ENCODE measurements at places on chromosomes 4 and X.
A peak's percentile ranks its signal among the peaks of the same experiment; 100 is the strongest.

DNA sequence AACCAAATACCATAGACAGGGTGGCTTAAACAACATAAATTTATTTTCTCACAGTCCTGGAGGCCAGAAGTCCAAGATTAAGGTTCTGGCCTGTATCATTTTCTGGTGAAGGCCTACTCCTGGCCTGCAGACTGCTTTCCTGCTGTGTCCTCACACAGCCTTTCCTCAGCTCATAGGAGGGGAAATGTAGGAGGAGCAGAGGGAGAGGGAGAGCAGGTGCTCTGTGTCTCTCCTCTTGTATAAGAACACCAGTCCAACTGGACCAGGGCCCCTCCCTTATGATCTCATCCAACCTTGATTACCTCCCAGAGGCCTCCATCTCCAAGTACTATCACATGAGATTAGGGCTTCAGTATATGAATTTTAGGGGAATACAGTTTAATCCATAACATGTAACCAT, 34.3 kb downstream of the RAPGEF2 start:
- H3K36me3 ChIP-seq, result no peaks in the 10 kb centered on the region
- H3K4me1 ChIP-seq, result no peaks in the 10 kb centered on the region
- no peak overlapping the region for H3K4me3 ChIP-seq
- H3K27me3 ChIP-seq, result no peaks in the 10 kb centered on the region
- H3K27ac ChIP-seq, result no peak overlapping the region
- no peak for DNase-seq

- no peaks in the 10 kb centered on the region for H3K36me3 ChIP-seq
- peak overlapping the region; percentile 80 for H3K4me3 ChIP-seq
- H3K27ac ChIP-seq, result peak overlapping the region; percentile 95
- peaks cover 45% of the 10 kb centered on the region for H3K4me1 ChIP-seq
These were observed 71.0 kb downstream of the AFF1 start for GRCh38 chr4:87005690-87006425.

GRCh38 chr4:184475096-184475461, 729 bp upstream of the IRF2 start:
- no peaks in the 10 kb centered on the region for H3K36me3 ChIP-seq
- DNase-seq, result peak; percentile 81
- peak overlapping the region; percentile 100 for H3K27ac ChIP-seq

DNA sequence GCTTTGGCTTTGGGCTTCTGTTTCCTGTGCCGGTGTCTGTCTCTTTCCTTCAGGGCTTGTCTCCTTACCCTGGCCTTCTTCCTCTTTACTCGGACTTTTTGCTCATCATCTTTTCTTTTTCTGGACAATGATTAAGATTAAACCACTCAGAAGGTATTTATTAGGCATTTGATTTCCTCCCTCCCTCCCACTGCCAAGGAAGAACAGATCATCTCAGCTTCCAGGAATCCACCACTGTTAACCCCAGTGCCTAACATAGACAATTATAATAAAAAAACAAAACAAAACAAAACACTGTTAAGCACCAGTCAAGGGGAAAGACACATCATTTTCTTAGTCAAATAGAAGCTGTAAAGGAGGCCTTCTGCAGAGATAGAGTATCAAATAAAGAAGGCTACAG, 16.6 kb downstream of the PGRMC1 start:
- no peak overlapping the region for H3K27ac ChIP-seq
- no peaks in the 10 kb centered on the region for H3K36me3 ChIP-seq
- H3K4me3 ChIP-seq, result no peak overlapping the region
- no peak for DNase-seq
- H3K27me3 ChIP-seq, result no peaks in the 10 kb centered on the region

DNA sequence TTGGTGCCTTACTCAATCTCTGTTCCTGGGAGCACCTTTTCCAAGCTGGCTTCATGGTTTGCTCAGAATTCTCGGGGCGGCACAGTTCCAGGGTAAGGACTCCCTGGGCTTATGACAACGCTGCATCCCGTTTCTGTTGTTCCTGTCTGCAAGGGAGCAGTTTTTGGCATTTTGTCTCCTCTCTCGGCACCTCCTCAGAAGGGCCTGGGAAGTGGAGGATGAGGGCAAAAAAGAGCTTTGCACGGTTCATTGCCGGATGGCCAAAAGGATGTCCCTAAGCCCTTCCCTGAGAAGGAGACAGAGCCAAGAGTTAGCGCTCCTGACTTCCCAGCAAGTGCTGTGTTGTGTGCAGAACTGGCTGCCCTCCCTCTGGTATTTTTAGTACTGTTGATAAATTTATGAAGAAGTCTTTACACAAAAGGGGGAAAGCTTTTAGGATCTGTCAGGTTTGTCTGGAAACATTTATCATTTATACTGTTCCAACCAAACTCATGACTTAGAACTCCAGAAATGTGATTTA, 13.4 kb downstream of the SRD5A3 start:
- H3K4me1 ChIP-seq, result peaks cover 35% of the 10 kb centered on the region
- peaks cover 6% of the 10 kb centered on the region for H3K36me3 ChIP-seq
- peak overlapping the region; percentile 50 for H3K27ac ChIP-seq

GRCh38 chr4:141899103-141899502, 262.7 kb downstream of the IL15 start:
- H3K27me3 ChIP-seq, result no peaks in the 10 kb centered on the region
- H3K4me3 ChIP-seq, result no peak overlapping the region
- no peaks in the 10 kb centered on the region for H3K4me1 ChIP-seq
- no peak for DNase-seq
- no peaks in the 10 kb centered on the region for H3K36me3 ChIP-seq

DNA sequence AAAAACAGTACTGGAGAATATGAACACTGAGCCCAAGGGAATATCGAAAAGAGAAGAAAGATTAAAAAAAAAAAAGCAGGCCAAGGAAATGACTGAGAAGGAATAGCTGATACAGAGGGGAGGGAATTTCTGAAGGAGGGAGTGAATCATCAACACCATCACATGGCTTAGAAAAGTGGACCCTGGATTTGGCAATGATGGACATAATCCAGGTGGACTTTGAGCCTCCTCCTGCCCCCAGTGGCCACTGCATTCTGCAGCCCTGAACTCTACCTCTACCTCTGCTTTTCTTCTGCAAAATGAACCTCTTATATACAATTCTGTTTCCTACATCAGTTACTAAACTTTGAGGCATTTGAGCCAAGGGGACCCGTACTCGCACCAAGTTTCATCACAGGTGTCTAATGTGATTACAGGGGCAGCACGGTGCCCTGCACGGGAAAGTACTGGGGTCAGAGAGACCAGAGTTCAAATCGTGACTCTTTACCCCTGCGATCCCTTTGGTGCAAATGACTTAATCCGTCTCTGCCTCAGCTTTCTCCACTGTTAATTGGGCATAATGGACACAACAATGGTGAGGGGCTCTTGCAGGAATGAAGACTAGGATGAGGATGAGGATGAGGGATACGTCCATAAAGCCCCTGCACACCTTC, 1.1 kb downstream of the OCIAD2 start:
- DNase-seq, result peak; percentile 57
- H3K4me3 ChIP-seq, result peak overlapping the region; percentile 70
- no peaks in the 10 kb centered on the region for H3K27me3 ChIP-seq
- H3K27ac ChIP-seq, result peak overlapping the region; percentile 83
- H3K36me3 ChIP-seq, result peaks cover 37% of the 10 kb centered on the region

Measured in stomach (tissue), 19 donors.